Astrocyte of the spinal cord (primary cell): ENCODE measurements at places on chromosomes 12 and 14.

DNA sequence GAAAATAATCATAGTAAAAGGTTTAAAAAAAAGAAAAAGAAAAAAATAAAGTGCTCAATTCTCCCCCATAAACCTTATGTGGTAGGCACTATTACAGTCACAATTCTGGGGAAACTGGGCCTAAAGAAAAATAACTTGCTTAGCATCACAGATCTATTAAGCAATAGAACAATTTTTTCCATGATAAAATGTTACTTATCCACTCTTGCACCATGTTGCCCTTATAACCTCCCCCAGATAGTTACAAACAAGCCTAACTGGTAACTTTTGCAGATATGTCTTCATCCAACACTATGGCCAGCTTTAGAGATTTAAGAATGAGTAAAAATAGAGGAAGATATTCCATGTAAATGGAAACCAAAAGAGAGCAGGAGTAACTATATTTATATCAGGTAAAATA is 164.8 kb downstream of the DUSP6 start:
- no peak for DNase-seq

GRCh38 chr12:94660436-94660835 is 10.1 kb upstream of the TMCC3 start:
- no peak for DNase-seq

- DNase-seq = no peak
These were observed 82.2 kb downstream of the CCDC88C start for GRCh38 chr14:91335191-91336092.

- DNase-seq = no peak
These were observed 15.5 kb upstream of the KLC1 start for GRCh38 chr14:103613517-103613916.

DNA sequence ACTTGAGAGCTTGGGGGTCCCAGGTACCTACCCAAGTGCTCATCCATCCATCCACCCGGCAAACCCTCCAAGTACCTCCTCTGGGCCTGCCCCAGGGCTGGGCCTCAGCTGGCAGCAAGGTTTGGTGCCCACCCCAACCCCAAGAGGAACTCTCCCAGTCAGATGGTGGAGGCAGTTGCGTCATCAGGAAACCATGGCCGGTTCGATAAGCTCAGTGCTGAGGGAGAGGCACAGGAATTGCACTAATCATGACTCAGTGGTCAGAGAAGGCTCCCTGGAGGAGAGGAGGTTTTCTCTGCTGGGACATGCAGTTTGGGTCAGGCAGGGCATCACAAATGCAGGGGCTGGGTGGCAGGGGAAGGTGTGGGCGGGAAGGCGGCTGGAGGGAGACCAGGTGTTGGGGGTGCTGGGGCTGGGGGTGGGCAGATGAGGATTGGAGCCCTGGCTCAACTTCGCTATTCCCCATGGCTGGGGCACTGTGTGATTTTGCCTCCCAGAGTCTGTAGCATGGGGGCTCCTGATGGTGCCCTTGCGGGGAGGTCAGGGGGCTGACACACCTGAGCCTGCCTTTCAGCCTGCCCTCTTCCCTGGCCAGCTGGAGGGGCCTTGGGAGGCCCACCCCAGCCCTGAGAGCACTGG is 32.2 kb downstream of the SH2B3 start:
- peak; percentile 80 for DNase-seq

- DNase-seq = no peak
These were observed 26.0 kb downstream of the HSPB8 start for GRCh38 chr12:119204671-119205285.

DNA sequence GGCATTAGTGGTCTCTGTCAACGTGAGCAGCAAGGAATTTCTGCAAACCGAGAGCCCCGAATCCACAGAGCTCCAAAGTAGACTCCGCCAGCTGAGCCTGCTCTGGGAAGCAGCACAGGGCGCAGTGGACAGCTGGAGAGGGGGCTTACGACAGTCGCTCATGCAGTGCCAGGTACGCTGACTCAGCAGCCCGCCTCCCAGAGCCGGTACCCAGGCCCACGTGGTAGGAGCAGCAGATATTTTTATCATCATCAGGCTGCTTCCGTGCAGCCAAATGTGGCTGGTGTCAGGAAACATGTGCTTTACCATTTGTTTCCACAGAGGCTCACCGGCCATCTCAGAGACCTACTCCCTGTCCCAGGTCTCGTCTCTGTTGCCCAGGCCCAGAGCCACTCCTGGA is 73.7 kb downstream of the ESR2 start:
- no peak for DNase-seq

DNA sequence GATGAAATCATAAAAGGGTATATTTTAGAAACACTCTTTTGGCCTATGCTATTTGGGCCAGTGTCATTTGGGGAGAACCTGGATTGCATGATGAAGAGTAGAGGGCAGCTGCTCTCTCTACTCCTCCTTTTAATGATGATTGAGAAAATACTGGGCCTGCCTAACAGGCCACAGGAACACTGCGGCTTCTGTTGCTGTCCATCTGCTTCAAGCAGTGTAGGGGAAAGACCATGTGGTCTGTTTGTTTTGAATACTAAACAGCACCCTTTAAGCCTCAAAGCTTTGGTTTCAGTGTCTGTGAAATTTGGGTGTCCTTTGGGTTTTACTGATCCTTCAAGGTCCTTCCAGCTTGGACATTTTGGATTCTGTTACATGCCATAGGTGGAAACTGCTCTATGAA is 78.0 kb downstream of the TTC6 start:
- no peak for DNase-seq

DNA sequence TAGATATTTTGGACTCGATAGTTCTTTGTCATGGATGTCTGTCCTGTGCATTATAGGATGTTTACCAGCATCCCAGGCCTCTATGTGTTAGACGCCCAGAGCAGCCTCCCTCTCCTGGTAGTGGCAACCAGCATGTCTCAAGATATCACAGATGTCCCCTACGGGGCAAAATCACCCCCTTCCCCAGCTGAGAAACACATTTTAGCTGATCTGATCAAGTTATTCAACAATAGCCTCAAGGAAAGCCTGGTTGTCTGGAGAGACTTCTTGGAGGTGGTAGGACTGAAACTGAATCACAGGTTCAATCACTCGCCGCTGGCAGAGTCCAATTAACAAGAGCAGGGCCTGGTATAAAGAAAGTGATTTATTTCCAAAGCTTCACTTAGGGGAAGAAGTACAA is 17.6 kb downstream of the BDKRB1 start:
- no peak for DNase-seq

GRCh38 chr12:113831016-113831415 is 135.1 kb downstream of the RBM19 start:
- DNase-seq = peak; percentile 77

DNA sequence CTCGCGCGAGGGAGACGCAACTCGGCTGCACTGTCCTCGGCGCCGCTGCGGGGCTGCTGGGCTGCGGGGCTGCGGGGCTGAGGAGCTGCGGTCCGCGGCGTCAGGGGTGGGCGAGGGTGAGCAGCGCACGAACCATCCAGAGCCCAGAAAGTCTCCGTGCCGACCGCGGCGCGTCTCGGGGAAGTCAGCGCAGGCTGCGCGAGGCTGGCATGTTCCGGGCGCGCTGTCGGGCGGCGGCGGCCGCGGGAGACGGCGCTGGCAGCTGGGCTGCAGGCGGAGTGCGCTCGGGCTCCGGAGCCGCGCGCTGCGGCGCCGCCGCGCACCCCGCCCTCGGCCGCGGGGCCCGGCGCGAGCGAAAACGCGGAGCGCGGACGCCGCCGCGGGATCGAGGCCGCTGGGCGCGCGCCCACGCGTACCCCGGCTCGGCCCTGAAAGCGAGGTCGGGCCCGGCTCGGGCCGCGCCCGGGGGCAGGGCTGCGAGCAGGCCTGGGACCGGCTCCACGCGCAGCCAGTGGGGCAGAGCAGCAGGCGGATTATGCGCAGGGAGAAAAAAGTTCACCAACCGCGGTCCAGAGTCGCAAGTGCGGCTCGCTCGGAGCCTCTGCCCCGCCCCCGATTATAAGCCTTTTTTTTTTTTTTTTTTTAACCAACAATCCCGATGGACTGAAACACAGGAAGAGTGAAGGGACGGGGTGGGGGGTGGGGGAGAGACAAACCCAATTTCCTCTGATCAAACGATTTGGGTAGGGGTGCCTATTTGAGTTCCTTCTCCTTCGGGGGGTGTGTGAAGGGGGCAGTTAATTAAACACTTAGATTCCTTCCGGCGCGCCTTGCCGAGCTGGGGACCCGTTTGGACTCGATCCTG is at the start of gene PRICKLE1:
Gene PRICKLE1, minus strand, starts transcription at position 282 of the 865 bp plus-strand sequence. CDS start 117,230 bp downstream, outside the sequence.
- DNase-seq = peak; percentile 74

GRCh38 chr12:131536337-131536736 is 174.6 kb upstream of the SFSWAP start:
- no peak for DNase-seq

DNA sequence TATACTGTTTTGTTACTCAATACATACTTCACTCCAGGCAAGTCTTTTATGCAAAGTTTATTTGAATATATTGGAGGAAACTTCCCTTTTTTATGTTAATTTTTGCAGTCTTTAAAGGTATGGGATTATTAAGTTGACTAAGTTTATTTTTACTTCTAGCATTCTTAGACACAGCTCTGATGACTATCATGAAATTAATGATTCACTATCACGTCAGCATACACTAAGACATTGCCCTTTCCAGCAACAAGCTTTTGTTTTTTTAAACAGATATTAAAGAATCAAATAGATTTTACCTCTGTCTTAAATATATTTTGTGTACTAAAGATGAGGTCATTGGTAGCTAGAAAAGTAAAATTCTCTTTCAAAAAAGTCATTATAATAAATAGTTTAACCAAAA is 52.1 kb downstream of the DERA start:
- DNase-seq = peak; percentile 39

GRCh38 chr14:24844011-24844410 is 205.9 kb downstream of the STXBP6 start:
- no peak for DNase-seq

DNA sequence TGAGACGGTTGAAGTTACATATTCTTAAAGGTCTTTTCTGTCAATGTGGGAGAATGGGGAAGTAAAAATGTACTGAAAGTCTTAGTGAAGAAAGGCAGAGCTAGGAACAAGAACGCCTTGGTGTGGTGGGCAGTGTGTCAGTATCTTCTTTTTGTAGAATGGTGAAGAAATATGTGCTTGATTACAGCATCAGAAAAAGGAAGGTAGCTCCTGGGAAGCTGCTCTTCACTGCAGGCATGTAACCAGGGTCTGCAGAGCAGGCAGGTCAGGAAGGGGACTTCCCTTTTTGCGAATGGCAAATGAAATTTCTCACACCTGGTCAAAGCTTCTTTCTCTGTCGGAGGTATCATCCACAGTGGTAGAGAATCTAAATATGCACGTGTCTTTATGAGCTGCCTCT is 226.2 kb downstream of the ADAMTS20 start:
- DNase-seq = no peak

DNA sequence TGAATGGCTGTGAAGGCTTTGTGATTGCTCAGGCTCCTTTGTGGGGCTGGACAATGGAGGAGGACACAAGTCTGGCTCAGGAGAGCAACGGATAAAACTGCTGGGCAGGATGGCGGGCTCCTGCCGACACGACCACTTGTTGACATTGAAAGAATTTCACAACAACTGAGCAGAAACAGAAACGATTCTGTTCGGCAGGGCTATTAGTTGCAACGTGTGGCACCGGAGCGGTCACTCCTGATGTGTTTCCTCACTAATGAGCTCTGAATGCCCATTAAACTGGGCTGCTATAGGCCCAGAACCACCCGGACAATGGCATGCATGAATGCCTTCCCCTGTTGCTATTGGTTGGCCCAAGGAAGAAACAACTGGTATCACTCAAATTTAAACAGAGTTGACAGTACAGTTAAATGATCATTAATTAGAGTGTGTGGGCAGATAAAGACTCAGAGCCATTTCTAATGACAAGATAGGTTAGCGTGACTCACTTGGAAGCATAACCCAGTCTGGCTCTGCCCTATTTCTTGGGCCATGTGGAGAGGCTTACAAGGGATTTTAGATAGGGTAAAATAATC is 142.9 kb downstream of the ASCL1 start:
- DNase-seq = no peak
